T1000 (cell line): ENCODE measurements at places on chromosomes 3 and 15.

DNA sequence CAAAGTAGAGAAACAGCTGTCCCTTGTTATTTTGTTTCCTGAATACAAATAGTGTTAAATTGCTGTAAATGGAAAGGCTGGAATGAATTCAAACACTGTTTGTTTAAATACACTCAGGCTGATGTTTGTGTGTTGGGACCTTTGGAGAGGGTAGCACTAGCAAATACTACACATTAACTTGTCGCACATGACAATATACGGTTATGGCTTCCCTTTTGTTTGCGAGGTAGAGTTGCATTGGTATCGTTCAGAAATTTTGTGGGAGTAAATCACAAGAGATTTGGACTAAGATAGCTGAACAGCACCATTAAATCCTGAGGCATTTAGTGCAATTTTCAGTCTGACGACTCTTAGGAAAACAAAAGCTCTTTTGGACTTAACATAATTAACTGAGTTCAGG is 213.0 kb upstream of the ROBO2 start:
- no peak for DNase-seq

GRCh38 chr15:45510758-45511280 is 11.7 kb downstream of the SLC30A4 start:
- no peak for DNase-seq

DNA sequence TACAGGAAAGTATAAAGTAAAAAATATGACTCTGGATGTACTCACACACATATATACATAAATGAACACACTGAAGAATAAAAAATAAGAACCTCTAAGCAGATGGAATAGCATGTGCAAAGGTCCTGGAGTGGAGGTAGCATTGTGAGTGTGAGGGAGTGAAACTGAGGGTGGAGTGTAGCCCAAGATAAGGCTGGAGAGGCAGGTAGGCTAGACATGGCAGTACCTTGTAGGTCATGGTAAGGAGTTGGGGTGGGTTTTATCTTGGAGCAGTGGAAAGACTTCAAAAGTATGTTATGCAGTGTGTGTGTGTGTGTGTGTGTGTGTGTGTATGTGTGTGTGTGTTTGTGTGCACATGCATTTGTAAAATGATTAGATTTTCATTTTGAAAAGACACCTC is 49.5 kb downstream of the TLNRD1 start:
- no peak for DNase-seq

DNA sequence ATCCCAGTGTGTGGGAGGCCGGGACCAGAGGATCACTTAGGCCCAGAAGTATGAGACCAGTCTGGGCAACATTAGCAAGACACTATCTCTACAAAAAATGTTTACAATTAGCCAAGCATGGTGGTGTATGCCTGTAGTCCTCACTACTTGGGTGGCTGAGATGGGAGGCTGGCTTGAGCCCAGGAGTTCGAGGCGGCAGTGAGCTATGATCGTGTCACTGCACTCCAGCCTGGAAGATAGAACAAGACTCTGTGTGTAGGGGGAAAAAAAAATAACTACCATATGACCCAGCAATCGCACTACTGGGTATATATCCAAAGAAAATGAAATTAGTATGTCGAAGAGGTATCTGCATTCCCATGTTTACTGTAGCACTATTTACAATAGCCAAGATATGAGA is 22.6 kb downstream of the RYK start:
- no peak for DNase-seq

DNA sequence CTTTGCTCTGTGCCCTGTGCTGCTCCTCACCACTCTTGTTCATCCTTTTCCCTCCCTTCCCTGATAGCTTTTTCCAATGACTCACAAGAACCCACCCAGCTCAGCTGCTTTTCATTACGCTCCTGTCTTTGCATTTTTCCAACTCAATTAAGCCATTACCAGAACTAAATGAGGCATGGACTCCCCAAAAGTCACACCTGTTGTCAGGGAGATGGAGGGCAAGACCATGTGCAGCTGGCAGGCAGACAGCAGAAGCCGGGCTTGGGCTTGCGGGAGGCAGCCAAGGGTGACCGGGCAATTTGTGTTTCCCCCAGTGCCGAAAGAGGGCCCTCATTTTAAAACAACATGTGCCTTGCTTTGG is 64.3 kb downstream of the CASR start:
- no peak for DNase-seq

DNA sequence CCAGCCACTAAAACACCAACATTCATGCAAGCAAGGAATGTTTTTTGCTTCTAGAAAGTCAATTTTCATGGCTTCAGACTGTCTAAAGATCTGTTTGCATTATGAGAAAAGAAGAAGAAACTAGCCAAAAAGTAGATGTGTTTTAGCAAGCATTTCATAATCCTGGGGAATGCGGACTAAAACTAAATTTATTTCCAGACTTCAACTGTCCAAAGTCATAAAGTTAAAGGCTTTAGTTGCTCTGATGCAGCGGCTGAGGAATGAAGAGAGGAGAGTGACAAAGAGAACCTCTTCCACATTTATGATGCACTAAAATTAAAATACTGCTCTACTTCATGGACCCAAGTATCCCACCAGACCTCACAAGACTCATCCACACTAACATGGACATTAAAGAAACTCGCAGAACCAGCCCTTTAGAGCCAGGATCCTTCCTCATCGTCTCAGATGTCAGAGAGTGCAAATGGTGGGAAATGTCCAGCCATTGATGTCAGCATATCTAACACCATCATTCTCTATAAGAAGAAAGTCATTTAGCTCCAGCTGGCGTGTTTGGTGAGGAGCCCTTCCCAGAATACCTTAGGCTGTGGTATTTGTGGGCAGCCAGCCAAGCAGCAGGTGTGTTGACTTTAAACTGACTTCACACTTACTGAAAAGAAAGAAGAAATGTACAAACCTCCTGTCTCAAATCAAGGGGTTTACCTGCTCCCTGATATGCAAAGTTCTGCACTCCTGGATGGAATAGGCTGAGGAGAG is 17.4 kb downstream of the FYCO1 start:
- no peak for DNase-seq

- DNase-seq: no peak
These were observed 18.8 kb upstream of the CELF6 start for GRCh38 chr15:72338617-72339321.
